G401 (cell line): ENCODE measurements at places on chromosomes 2 and 18.

DNA sequence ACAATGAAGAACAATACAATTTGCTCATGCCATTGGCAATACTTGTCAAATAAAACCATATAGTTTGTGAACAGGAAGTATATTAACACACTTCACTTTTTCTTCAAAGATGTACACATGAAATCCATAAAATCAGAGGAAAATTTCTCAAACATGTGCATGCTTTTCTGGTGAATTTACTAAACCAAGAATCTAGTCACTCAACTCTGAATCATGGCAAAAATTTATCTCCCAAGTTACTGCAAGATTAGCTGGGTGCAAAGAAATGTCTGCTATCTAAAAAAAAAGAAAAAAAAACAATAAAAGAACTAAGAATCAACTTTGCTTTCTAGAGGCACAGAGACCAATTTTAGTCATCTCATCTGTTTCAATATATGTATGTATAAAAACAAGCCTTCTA, 419.2 kb downstream of the NR4A2 start:
- no peak for DNase-seq

DNA sequence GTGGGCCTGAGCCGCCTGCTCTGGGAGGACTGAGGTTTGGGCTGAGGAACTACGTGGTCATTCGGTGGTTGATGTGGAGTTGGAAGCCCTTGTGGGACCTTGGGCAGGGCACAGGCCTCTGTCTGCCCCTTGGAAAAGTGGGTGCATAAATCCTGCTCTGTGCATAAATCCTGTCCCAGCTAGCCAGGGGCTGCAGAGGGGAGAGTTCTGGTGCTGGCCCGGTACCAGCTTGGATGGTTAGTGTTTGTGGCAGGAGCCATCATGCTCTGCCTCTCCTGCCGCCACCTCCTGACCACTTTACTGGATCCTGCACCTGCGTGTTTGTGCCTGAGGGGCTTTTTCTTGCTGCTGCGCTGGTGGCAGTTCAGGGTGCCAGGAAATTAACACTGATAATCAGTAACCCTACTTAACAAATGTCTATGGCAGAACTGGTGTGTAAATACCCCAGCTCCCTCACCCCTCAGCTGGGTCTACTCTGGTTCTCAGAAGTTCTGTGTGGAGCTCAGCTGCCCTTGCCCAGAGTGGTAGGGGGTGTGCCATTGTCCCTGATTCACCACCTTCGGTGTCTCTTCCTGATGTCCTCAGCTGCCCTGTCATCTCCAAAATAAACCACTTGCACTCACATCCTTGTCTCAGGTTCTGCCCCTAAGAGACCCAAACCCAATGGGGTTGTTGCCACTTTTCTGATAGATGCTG, 156.8 kb downstream of the GLI2 start:
- no peak for DNase-seq

DNA sequence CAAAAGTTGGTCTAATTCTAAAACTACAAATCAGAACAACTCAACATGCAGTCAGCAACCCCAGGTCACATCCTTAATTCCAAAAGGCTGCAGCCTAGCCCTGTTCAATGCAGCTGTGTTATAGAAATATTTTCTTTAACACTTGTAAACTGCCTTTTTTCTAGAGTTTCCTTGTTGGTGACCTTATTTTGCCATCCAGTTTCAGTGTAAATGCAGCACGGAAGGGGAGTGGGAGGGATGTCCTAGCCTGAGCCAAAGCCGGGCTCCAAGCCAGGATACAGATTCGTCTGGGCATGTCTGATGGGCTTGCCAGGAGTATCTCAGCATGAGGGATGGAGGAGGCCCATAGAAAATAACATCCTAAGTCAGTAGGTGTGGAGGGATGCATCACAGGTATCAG, 17.7 kb upstream of the SP3 start:
- DNase-seq = peak; percentile 92

DNA sequence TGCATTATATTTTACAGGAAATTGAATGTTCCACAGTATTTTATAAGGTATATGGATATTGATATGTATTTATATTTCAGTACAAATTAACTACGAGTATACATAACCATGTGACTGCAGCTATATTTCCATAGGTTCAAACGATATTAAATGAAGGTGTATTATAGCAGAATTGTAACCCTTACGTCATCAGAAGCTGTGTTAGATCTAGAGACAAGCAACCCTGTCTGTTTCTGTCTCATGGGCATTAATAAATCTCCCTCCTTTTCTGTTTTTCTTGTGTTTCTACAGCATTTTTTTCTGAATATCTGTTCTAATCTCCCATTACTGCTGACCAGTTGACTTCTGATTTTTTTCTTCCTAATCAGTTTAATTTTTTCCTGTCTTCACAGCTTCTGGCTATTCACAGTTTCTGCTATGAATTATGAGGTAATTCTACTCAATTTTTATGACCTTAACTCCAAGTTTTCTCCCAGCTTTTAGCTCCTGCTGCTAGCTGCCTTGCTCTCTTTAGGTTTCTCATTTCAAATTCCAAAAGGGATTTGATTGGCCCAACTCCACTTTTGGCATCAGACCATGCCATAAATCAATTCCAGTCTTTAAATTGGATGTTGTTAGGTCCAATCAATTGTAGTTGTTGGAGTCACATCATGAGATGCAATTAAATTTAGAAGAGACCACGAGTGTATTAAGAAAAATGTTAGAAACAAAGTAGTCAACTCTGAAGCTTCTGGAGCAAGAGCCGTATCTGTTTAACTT, 277.5 kb upstream of the ZSWIM2 start:
- DNase-seq = no peak

DNA sequence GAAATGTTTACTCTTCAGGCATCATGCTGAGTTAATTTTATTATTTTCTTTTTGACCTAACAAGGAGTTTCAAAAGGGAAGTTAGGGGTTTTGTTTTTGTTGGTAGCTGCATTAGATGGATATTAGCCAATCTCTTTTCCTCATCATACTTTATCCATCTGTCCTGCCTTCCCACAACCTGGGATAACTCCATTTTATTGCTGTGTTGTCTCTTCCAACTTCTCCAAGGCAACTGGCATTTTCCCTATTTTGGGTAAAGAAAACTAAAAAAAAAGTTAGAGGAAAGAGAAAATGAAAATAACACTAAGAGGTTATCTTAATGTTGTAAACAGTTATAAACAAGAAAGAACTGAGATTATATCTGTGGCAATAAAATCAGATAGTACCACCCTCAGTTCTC, 147.0 kb downstream of the PID1 start:
- DNase-seq = no peak
